H7 (cell line): ENCODE measurements at places on chromosomes 11 and 22.

DNA sequence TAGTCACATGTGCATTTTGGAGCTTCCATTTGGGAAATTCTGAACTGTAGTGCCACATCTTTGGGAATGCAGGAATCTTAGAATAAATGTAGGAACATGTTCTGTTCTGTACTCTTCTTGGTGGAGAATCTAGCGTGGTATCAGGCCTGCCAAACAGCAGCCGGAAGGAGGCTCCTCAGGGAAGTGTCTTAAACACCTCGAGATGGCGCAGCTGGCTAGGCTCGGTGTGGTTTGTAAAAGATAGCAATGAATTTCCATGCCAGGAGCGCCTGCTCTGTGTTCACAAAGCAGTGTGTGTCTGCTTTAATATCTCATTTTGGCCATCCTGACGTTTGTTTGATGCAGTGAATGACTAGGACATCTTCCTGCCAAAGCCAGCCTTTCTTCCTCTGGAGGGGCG lies 145.1 kb downstream of the ATXN10 start:
- DNase-seq, result no peak

GRCh38 chr11:35135222-35135621 lies 3.7 kb upstream of the CD44 start:
- DNase-seq, result no peak

DNA sequence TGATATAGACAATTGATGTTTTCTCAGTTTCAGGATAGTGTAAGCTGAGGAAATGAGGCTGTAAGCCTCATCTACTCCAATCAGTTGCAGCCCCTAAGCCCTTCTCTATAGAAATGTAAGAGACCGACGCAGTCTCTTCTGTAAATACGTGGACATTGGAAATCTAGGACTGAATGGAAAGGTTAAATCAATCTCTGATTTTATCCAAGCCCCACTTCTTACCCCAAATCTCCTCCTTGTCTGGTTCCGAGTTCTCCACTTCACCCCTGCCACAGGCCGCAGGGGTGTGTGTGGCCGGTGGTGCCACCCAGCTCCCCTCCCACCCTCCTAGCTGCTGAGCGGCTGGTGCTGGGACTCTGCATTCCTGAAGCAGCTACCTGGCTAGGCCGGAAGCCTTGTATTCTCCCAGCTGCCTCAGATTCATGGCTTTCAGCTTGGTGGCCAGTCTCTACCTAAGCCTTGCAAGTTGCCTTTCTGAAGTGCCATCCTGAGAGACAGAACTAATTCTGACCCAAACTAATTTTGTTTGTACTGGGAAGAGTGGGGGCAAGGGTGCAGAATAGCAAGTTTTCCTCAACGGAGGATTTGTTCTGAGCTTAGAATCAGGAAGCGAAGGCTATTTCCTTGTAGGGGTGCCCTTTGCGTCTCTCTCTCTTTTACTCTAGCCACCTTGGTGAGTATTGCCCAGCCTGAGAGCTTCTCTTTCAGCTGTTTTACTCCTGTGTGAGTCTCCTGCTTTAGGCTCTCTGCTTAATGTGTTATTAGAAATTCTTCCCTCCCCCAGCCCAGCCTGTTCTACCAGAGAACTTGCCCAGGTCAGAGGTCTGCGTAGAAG lies 749 bp downstream of the VWA5A start:
- peak; percentile 46 for DNase-seq

DNA sequence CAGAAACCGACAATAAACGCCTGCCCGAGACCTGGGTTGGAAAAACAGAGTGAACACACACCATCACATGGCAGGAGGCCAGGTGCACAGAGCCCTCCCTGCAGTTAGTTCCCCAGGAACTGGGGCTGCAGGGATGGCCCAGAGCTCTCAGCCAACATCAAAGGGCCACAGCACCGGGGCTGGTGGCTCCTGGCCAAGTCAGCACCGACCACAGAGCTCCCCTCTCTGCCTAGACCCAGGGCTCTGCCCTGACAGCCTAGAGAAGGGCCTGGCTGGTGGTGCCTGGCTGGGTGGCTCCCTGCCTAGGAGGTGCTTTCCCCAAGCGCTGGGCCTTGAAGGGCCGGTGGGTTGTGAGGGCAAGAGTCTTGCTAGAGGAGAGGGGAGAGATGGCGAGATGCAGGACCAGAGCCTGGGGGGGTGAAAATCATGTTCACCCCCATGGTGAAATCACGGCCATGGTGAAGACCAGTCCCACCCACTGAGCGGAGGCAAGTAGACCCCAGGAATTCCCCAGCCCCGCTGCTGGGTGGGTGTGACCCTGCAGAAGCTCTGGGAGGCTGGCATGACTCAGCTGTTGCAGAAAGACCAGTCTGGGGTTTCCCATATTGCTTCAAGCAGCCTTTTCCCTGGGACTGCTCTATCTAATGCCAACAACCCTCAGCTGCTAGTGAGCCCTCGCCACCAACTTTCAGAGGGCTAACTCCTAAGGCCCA lies 7.2 kb upstream of the BID start:
- DNase-seq, result no peak
